ENCODE measurements at places on chromosomes 7 and 10.

DNA sequence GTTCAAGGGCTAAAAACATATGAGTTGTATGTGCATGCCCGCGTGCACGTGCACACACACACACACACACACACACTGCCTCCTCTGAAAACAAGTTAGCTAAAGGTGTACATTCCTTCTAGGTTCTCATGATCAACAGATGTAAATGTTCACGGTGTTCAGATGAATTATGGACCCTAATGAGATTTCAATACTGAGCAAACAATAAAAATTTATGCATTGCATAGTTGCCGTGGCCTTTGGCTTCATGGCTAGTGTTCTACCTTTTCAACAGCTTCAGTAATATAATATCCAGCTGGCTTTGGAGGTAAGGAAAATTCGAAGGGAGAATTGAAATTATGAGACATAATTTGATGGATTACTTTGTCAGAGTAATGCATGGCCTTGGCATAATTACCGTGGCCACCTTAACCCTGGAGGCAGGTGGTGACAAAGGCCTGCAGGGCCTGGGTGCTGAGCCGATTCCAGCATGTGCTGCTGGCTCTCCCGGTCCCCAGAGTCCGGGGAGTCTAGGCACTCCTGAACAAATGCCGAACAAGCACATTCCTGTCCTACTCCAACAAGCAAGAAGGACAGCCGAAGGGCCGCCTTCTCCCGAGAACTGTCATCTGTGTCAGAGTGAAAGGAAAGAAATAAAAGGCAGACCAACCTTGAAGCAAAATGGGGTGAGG lies 166.6 kb upstream of the TCF7L2 start:
- DNase-seq = no peak

- DNase-seq = no peak
These were observed 77.3 kb downstream of the GRK5 start for GRCh38 chr10:119284679-119285096.

DNA sequence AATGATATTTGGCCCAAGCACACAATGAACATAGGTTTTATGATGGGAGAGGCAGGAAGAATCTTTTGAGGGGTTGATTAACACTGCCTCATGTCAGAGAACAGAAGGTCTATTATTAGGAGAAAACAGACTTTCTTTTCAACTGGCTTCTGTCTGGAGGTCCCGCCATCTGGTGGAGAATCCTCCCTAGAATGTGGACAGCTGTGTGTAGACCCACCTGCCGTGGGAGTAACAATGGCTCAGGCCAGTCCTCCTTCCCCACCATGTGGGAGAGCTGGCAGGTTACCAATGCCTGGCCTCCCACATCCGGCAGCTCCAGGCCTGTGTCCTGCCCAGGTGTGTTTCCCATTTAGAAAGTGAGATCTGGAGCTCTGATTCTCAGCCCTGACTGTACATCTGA lies 70.4 kb upstream of the AOAH start:
- no peak for DNase-seq

DNA sequence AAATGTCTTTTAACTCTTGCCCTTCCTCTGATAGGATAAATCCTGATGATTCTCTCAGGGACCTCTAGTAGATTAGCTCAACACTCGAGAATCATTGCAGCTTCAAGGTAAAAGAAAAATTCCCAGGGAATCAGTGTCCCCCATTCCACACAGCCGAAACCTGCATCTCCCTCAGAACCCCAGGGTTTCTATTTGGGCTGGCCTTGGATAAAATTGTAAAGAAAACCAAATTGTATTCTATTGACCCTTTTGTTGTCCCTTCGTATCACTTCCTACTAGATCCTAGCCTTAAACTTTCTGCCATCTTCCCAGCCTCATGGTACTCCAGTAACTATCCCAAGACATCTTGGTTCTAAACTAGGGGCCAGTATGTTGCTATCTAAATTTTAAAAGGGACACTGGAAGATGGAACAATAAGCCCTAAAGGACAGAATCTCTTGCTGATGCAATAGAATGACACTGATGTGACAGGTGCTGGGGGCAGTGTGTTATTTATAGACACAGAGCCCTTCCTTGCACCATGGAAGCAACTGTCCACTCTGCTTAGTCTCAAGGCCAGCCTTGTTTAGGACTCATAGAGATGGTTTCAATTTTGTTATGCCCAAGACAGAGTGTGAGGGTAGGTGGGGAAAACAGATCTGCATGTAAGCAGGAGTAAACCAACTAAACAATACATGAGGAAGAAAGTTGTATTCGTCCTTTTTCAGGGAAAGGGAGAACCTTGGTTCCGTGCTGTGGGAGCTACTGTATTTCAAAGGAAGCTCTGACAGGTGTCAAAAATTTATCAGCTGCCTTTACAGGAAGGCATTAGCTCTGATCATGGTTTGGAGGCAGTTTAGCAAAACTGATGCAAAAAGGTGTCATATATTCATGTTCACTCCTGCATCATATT lies 7.6 kb downstream of the ASB15 start:
- DNase-seq = no peak

DNA sequence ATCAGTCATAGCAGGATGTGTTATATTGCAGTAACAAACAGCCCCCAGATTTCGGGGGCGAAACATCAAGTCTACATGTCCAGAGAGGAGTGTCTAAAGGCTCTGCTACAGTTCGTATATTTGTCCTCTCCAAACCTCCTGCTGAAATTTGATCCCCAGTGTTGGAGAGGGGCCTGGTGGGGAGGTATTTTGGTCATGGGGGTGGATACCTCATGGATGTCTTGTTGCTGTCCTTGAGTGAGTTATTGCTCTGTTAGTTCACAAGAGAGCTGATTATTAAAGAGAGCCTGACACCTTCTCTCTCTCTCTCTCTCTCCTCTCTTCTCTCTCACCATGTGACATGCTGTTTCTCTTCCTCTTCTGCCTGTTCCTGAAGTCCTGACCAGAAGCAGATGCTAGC lies 343.7 kb downstream of the TCERG1L start:
- DNase-seq = no peak

DNA sequence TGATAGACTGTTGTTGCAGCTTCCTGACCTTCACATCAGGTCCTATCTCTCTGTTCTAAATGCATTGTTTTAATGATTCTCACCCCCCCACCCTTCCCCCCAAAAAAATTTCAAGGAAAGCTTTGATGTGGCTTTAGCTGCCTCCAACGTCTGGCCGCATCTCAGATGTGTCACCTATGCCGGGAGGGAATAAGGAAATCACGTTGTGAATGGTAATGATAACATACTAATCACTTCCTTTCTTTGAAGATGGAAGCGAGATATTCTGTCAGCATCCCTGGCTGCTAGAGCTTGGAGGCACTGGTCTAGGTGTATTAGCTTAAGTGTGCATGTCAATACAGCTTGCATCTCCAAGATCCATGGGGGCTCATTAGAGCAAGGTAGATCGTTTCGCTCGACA lies 89.6 kb downstream of the VTI1A start:
- DNase-seq = no peak

DNA sequence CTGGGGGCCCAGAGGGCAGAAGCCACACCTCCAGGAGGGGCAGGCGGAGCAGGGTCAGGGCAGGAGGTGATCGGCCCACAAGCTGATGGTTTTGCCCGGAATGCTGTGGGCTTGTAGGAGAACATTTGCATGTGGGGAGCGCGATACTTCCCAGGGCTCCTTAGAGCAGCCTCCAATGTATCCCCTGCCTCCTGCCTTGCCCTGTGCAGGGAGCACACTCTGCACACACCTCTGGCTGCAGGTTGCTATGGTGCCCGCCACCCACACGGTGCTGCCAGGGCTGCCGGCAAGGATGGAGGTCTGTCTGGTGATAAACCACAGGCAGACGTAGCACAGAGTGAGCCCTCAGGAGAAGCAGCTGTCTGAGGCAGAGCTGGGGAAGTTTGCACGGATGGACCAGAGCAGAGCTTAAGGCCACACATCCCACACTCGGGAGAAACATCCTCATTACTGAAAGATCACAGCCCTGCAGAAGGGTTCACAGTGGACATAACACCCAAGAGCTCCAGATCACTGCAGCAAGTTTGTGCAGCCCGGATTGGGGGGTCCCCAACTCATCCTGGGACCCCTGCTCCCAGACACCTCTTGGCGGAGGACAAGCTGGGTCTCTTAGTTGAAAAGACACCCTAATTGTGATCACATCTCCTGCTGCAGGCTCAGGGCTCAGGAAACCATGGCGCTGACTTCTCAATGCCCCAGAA lies 41.8 kb downstream of the VIPR2 start:
- no peak for DNase-seq

- DNase-seq = no peak
These were observed 114.6 kb upstream of the BMPER start for GRCh38 chr7:33790746-33791145.

DNA sequence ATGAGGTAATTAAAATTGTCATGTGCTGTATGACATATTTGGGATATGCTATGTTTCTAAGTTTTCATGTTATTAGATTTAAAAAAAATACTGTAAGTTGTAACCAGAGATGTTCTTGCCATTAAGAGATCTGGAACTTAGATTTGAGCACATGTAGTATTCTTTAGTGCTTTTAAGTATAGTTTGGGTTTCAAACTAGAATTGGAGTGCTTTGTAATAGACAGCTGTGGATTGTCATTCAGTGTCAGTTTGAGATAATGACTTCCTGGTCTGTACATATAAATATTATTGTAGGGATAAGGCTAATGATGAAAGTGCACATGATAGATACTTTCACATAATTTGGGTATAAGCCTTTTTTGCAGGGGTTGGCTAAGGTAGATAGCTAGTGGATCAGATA lies 936.2 kb downstream of the CNTNAP2 start:
- no peak for DNase-seq

DNA sequence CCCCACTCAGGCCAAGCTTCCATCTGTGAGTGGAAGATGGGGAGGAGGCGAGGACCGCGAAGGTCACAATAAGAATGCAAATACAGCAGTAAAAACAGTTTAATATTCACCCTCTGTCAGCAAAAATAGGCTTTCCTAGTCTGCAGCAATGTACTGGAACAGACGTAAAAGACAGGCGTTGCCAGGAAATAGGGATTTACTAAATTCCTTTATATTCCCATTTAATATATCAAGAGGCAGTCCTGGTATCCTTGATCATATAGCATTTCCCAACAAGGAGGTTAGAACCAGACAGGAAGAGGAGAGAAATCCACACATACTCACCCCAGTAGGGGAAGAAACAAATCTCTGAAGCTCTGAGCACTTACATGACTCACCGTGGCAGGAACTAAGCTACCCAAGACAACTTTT lies 1054.9 kb upstream of the C7orf33 start:
- DNase-seq = no peak

DNA sequence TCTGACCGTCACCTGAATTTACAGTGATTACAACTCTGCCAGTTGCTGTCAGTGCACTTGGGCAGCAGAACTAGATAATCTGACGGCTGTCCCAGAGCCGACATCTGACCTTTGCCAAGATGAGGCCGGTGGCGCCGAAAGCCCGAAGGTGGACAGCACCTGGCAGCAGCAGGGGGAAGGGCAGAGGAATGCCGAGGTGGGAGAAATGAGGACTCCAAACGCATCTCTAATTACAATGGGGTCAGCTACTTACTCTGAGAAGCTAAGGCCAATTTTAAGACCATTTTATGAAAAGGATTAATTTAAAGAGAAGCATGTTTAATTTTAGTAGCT lies 33.8 kb downstream of the TRIM8 start:
- DNase-seq = no peak

GRCh38 chr10:79229830-79230327 lies 117.4 kb upstream of the PPIF start:
- no peak for DNase-seq

GRCh38 chr7:41292487-41292886 lies 410.4 kb downstream of the INHBA start:
- DNase-seq = no peak

DNA sequence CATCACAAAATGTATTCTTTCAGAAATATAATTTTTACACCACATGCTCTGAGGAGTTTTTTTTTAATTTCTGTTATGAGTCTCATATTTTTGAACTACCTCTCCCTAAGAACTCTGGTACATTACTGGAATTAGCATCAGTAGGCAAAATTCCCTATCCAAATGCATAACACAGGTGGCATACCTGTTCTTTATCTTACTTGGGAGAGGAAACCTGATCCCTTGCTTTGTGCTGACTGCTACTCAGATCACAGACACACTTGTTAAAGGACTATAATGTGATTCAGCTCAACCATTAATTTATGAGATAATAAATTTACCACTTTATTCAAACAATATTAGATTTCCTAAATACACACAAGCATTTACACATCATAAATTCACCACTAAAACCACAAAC lies 617.2 kb downstream of the GRM8 start:
- DNase-seq = no peak

GRCh38 chr7:76031964-76032363 lies 15.8 kb downstream of the STYXL1 start:
- no peak for DNase-seq

DNA sequence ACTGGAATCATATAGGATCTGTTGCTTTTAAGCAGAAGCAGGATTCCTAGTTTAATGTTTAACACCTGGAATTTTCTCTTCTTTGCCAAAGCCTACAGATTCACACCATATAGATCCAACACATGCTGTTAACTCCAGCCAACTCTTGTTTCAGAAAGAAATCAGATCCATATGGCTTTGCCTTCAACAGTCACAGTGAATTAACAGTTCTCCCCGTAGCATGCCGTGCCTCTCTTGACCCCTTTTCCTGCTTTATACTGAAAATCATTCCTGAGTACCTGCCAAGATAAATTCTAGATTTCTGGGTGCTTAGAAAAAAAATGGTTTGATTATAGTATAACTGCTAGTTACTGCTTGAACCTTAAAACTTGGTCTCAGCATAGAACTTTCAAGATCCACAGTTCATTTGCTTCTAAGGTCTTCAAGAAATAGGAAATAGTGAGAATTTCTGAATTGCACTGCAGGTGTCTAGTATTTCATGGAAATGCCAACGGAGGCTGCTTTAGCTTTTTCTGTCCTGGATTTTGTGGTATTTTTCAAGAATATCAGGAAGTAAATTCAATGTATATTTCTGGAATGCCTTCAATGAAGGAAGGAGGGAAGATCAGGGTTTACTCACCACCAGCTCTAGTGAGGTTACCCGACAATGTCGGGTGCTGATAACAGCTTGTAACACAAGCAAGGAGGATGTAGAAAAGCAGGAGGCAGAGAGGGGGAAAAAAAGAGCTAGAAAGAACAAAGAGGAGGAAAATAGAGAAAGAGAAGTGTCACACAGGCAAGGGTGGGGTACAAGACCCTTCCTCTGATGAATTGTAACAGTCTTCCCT lies 6.6 kb downstream of the AASS start:
- DNase-seq = no peak

GRCh38 chr10:117424883-117425649 lies 49.8 kb upstream of the PDZD8 start:
- DNase-seq = no peak
